Stimulated activated CD4-positive, alpha-beta T cell treated with anti-CD3 and anti-CD28 coated beads, Interleukin-1b, Interleukin-23, amount 100 ng/mL, for 1 hour (primary cell): ENCODE measurements at places on chromosomes 5 and 9.

DNA sequence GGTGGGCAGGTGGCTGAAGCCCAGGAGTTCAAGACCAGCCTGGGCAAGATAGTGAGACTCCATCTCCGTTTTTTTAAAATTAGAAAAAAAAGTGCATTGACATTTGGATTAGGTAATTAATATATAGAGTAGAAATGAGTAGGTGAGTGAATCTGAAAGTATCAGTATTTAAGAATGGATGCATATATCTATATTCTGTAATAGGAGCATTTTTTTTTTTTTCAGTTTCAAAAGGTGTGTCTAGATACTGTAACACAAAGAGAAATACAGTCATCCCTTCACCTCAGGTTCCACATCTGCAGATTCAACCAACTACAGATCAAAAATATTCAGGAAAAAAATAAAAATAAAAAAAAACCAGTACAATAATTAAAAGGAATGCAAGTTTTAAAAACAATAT, 50.8 kb downstream of the RBM27 start:
- DNase-seq, result no peak

GRCh38 chr9:93194641-93195040, 10.7 kb downstream of the WNK2 start:
- no peak for DNase-seq

- DNase-seq, result no peak
Measured at GRCh38 chr9:33318225-33318624, 27.9 kb downstream of the NFX1 start.

- no peak for DNase-seq
Measured at GRCh38 chr9:136098210-136098609, 3.1 kb upstream of the NACC2 start.

DNA sequence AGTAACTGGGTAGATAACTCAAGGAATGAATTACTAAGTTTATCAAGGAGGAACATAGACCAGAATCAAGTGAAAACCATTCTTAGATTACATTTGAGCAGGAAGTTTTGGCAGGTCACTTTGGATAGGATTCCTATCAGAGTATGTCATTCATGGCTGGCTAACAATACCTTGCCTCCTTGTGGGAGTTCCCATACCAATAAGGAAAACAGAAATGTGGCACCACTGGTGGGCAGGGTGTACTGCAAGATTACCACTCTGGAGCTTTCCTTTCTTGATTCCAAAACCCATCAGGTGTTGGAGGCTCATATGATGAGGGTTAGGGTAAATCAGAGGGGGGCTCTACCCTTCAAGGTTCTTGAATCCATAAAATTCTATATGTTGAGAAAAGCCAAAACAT, 18.6 kb upstream of the SPATA31D1 start:
- DNase-seq, result no peak

DNA sequence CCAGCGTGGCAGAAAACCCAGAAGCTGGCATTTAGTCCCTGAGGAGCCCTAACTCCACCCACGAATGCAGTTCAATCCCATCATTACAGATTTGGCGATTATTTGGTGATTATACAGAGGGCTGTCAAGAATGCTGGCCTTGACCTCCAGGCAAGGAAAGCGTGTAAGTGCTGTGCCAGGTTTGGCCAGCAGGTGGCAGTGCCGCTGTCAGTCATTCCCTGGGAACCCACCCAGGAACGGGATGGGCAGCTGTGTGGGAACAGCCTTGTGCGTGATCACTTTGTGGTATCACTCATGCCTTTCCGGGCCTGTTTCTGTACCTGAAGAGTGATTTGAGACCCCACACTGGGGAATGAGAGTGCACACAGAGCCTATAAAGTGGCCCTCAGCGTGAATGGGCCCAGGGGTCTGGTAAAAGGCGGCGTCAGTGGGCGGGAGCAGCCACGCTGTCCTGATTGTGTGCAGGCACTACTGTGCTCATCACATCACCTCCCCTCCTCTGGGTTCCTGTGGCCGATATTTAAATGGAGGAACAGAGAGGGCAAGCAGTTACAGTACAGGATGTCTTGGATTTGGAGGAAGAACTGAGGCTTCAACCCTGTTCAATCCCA, 215.6 kb downstream of the ROR2 start:
- DNase-seq, result peak; percentile 44

DNA sequence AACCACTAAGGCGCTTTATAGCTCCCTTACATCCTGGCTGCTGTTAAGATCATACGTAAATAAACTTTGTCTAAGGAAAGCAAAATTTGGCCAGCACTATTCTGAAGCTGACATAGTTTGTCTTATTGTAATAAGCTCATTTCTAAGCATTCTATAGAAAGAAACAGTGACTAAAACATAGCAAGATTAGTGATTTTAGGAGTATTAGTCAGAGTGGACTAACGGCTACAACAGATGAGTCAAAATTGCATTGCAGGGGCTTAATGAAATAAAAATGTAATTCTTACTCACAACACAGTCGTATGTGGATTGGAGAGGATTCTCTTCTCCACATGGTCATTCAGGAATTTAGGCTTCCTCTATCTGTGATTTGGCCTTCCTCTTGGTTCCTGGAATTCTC, 347.6 kb downstream of the GADD45G start:
- DNase-seq, result no peak

- DNase-seq, result no peak
Measured at GRCh38 chr5:150299571-150300327, 3.0 kb downstream of the ARSI start.

GRCh38 chr5:640461-641330, 28.6 kb downstream of the CEP72 start:
- DNase-seq, result no peak

GRCh38 chr9:136653323-136654079, 9.2 kb upstream of the EGFL7 start:
- DNase-seq, result no peak

- no peak for DNase-seq
Measured at GRCh38 chr5:1881098-1881572, 1.6 kb downstream of the IRX4 start.

- no peak for DNase-seq
Measured at GRCh38 chr9:129170229-129170628, 7.8 kb downstream of the IER5L start.

DNA sequence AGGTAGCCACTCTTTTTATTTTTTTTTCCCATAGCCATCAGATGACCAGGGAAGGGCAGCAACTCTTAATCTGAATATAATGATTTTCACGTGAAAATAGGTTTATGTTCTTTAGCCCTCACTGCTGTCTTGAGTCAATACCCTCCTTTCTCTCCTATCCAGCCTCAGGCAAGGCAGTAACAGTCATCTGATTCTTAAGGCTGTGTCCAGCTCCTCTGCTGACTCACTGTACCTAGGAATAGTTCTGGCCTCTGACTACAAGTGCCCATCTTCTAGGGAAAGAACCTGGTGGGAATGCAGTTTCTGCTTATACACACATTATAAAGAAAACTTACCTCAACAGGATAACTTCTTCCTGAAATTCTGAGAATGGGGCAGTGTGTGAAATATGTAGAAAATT, 30.7 kb downstream of the DHX29 start:
- no peak for DNase-seq

DNA sequence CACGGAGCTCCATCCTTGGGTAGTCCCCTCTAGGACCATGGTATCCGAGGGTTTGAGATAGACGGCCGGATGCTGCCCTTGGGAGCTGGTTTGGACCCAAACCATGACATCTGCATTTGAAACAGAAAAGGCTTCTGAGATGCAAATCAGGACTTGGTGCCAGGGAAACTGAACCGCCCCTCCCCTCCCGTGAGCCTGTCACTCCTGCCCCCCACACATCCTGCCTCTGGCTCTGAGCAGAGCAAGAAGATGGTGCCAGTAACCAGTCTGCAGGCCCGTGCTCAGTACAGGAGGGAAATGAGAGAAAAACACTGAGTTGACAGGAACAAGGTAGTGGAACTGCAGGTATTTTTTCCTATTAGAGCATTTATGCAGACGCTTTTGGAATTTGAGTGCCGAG, 18.6 kb downstream of the ARPC5L start:
- DNase-seq, result no peak

DNA sequence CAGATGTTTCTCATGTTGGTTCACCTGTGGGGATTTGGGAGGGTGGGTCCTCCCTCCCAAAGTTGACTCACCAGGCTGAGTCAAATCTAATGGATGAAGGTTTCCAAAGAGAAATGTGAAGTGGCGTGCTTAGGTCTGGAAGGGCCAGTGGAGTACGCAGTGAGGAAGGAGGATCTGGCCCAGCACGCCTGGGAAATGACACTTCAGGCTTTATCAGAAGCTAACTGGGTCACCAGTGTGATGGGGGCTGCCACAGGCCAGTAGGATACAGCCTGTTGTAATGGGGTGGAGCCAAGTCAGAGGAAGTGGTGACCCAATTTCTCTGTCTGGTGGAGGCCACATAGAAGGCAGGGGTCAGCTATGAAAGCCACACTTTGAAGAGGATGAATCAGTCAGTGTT, 18.0 kb downstream of the POLR1E start:
- no peak for DNase-seq

GRCh38 chr9:13863112-13863511, 450.8 kb downstream of the NFIB start:
- DNase-seq, result no peak

- peak; percentile 80 for DNase-seq
Measured at GRCh38 chr5:181260720-181261319, at the start of gene TRIM52. Gene TRIM52, minus strand, starts transcription at chr5:181261143. Its CDS starts 330 bp downstream, at chr5:181260813.
